Heart left ventricle (tissue), 16 donors: ENCODE measurements at places on chromosomes 3 and 15. TPM values are rescaled to one million over a fixed set of nuclear protein-coding genes. Genes with fewer than 3 reads are reported as not detected.

Gene EOMES
- total RNA-seq = 2.1 TPM

Gene XCR1
- not detected for total RNA-seq

DNA sequence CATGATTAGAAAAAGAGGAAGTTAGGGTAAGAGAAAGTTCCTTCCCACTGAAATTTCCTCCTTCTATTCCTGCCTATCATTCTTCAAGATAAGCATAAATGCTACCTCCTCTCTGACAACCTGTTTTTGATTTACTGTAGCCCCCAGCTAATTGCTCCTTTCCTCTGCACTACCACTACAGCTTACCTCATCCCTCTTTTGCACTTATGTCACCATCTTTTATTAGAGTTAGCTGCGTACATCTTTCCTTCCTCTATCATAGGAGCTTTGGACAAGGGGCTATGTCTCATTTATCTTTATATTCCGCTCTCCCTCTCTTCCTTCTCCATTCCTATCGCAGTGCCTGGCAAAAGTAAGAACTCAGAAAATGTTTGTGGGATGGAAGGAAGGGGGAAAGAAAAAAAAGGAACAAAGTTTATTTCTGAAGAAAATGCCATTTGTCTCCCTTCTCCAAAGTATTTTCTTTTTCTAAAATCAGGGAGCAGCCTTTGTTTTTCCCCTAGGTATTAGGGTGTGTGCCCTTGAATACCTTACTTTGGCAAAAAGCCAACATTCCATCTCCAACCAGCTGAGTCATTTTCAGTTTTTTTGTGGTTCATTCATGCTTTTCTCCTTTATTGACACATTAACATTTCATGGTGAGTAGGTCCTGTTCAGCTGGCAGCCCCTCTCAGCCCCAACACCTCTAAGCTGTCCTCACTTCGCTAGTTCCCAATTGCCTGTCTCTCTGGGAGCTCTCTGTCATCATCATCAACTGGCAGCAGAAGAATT lies 87.6 kb upstream of the SOX2 start:
- no peak for DNase-seq

GRCh38 chr3:129911261-129911861 lies 17.9 kb upstream of the TMCC1 start:
- DNase-seq = no peak

DNA sequence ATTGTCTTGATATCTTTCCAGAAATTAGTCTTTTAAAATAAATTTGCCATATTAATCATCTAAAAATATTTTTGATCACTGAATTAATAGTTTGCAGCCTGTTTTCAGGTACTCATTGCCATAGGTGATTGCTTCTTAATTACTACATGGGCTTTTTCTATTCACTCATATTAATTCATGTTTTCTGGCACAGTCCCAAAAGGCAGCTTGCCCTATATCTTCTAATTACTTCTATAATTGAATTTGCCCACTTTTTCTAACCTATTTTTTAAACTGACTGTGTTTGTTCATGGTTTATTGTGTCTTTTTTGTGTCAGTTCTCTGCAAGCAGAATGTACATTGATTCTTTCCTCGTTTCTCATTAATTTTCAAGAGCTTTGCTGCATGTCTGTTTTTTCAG lies 85.7 kb upstream of the SOX2 start:
- DNase-seq = no peak

GRCh38 chr15:67150023-67150860 lies 84.8 kb downstream of the SMAD3 start:
- DNase-seq = peak; percentile 85

DNA sequence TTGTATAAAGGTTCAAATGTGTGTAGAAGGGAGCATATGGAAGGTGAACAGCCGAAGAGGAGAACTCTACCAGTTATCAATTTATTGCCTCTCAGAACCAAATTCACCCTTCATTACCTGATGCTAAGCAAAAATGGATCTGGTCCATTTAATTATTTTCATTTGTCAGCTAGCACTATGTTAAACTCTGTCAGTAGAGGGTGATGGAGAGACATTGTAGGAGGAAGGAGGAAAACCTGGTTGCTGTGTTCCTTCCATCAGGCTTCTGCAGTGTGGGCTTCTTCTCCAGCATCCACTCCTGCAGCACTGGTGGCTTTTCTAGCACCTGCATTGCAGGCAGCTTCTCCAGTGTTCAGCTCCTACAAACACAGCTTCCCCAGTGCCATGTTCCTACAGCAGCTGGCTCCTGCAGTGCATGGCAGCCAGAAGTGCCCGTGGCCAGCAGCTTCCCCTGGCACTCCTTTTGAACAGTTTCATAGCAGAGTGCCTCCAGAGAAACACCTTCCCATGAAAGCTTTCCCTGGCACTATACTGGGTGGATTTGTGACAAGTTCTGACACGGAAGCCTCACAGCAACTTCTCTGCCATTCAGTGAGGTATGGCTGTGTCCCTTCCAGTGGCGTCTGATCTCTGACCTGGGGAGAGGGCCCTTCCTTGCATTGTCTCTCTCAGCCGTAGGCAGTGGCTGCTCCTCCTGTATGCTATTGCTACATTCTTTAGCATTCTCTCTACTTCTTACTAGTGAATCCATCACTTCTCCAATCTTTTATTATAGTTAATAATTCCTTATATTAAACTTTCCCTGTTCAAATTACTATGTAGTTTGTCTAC lies 14.6 kb upstream of the IL17RD start:
- no peak for DNase-seq

- DNase-seq = no peak
Observed at GRCh38 chr3:186932281-186933181, 2.2 kb downstream of the ST6GAL1 start.

GRCh38 chr3:49341996-49342395 lies 2.1 kb upstream of the USP4 start:
- DNase-seq = no peak

- DNase-seq = no peak
Observed at GRCh38 chr3:143851331-143852017, 3.2 kb upstream of the SLC9A9 start.
